Activated T-cell treated with anti-CD3 and anti-CD28 coated beads, Interleukin-2, amount 50 U/mL, for 72 hours (primary cell): ENCODE measurements at places on chromosomes 6 and 20. TPM values are rescaled to one million over a fixed set of nuclear protein-coding genes. Genes with fewer than 3 reads are reported as not detected.

- no peak overlapping the region for H3K4me3 ChIP-seq
- H3K36me3 ChIP-seq: no peaks in the 10 kb centered on the region
- DNase-seq: no peak
- peak overlapping the region; percentile 22 for H3K27ac ChIP-seq
These were observed 59.2 kb upstream of the FNDC1 start for GRCh38 chr6:159110013-159110412.

DNA sequence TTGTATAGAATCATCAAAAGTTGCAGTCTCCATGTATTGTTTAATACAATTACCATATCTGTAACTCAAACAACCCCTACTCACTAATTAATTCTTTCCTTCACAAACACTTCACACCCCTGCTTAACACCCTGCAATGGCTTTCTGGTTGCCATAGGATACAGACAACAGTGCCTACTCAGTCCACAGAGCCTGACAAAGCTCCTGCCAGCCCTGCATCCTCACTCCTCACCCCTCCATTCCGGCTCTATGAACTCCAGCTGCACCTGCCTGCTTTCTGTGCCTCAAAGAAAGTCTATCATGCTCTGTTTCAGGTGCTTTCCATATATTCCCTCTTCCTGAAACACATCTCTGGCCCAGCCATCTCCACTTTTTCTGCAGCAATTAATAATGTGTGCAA lies 253.4 kb downstream of the HACE1 start:
- peaks cover 2% of the 10 kb centered on the region for H3K36me3 ChIP-seq
- H3K4me1 ChIP-seq: peaks cover 27% of the 10 kb centered on the region
- H3K4me3 ChIP-seq: no peak overlapping the region
- H3K27me3 ChIP-seq: no peaks in the 10 kb centered on the region
- DNase-seq: no peak

DNA sequence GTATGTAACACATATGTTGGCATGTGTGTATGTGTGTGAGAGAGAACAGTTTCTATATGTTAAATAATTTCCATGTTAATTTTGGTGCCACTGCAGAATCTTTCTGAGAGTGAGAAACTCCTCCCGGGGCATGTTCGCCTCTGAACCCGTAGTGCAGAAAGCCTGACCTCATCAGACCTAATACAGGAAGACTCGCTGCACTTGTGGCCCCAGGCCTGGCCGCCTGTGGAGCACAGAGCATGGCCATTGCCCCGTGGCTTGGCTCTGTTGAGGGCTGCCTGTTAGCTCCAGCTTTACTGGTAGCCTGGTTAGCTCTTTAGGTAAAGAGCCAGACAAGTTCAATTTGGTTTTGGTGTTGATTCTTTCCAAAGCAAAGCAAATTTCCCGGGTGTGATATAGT lies 25.5 kb downstream of the FARS2 start:
- H3K27me3 ChIP-seq: no peaks in the 10 kb centered on the region
- peak overlapping the region; percentile 12 for H3K27ac ChIP-seq
- no peak for DNase-seq
- H3K4me1 ChIP-seq: peaks cover 66% of the 10 kb centered on the region
- H3K4me3 ChIP-seq: no peak overlapping the region

GRCh38 chr20:38450412-38450975 lies 15.4 kb upstream of the SNHG17 start:
- peaks cover 10% of the 10 kb centered on the region for H3K36me3 ChIP-seq
- no peaks in the 10 kb centered on the region for H3K27me3 ChIP-seq
- H3K27ac ChIP-seq: no peak overlapping the region
- DNase-seq: no peak
- H3K4me1 ChIP-seq: peaks cover 39% of the 10 kb centered on the region
- H3K4me3 ChIP-seq: no peak overlapping the region

DNA sequence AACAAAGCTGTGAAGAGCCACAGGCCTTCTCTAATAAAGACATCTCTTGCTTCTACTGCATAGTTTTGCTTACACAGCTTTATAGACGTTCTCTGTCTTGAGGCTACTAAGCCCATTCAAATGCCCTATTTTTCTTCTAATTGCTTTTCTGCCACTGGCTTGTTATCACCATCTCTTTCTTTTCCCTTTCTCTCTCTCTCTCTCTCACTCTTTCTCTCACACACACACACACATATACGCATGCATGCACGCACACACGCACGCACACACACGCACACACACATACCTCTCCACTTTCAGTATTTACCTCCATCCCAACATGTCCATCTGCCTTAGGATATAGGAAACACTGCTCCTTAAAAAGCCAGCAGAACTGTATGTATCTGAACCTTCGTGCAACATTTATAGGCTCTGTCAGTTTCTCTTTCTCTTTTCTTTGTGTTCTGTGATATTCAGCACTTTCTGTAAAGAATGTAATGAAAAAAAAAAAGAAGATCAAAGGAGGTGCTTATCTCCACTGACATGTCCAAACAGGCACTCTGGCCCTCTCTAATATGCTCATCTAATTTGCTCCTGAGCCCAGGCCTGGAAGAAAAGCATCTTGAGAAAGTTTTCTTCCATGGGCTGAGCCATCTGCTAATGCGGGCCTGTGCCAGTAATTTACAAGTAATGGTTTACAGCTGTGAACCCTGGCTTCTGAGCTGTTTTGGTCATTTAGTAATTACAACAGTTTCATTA lies 1046.7 kb upstream of the MAP3K7 start:
- no peak for DNase-seq
- no peak overlapping the region for H3K27ac ChIP-seq
- H3K4me3 ChIP-seq: no peak overlapping the region
- H3K36me3 ChIP-seq: no peaks in the 10 kb centered on the region

Gene CBFA2T2
- 15.7 TPM for total RNA-seq

Gene HNF4A
- total RNA-seq: not detected

Gene UBR2
- 36.9 TPM for total RNA-seq
